H1 (cell line): ENCODE measurements at places on chromosomes 5 and 9. TPM values are rescaled to one million over a fixed set of nuclear protein-coding genes. Genes with fewer than 3 reads are reported as not detected.

DNA sequence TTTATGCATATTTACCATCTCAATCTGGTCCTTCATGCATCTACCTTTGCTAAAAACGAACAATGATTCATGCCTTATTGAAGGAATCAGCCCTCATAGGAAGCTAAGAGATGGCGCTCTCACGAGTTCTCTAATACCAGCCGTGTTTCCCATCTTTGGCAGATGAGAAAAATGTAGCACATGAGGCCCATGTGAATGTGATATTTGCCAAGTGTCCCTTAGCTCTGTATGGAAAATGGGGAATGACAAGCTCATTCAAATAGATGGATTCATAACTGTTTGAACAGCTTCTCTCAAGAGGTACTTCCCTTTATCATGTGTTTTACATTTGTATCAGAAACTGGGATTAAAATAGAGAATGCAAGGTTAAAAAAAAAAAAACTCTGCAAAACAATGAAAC is 66.1 kb downstream of the TTC39B start:
- no peak for DNase-seq

- no peak for DNase-seq
Observed at GRCh38 chr5:149993471-149993870, 7.0 kb downstream of the TIGD6 start.

DNA sequence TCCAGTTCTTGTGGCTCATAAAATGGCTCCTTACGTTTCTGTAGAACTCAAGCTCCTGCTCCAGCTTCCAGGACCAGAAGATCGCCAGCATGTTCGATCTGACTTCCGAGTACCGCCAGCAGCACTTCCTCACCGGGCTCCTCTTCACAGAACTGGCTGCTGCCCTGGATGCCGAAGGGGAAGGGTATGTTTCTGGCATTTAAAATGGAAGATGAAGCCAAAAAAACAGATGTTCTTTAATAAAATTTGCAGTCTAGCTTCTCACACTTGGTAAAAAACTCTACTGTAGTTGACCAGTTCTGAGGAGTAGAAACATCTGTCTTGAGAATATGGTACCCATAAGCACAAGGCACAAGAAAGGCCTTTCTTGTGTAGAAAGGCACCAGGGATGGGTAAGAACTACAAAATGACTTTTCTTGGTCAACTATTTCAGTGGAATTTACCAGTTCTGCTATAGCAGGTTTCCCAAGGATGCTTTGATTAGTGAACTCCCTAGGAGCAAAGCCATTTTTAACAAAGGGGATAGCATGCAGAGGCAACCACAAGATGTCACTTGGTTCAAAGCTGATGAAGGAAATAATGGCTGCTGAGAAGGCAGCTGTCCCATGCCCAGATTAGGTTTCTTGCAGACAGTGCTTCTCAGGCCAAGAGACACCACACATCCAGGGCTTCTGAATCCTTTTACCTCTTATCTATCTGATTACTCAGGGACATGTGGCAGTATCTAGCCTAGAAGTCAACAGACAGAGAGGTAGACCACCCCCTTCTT is 192.4 kb downstream of the DOCK8 start:
- no peak for DNase-seq

DNA sequence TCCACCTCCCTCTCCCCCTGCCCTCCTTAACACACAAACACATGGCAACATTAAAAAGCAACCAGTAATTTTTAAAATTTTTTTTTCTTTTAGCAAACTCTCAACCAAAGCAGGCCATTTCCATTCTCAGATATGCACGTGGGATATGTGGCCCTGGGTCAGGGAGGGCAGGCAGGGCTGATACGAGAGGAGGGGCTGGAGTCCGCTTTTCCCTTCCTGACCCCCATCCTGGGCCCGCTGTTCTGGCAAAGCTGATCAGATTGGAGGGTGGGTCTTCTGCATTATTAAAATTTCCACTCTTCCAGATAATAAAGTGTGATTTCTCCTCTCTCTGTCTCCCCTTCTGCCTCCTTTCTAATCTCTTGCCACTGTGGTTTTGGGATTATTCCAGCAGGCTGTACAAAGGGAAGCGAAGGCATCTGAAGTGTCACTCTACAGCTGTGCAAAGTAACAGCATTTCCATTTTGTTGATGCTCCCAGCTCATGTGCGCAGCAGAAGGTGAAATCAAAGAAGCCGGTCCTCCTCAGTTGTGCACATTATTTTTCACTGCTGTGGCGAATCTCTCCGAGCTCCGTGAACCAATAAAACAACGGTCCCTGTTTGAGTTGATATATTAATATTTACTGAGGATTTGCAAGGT is 12.0 kb downstream of the IRX1 start:
- no peak for DNase-seq

DNA sequence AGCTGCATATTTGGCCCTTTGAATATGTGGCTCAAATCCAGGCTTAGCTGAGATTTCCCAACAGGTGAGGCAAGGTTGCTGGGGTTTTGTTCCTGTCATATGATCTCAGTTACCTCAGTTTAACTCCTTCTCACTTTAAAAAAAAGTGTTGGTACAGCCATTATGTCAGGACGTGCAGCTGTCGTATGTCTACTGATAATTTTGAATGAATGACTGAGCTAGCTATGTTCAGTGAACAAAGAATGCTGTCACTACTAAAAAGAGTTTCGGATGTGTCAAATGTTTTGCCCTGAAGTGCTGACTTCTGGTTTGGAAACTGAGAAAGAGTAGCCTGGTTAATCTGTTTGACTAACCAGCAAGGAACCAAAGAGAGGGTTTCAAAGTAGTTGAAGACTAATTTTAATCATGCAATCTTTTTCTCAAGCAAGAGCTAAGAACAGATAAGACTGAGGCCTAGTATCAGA is 106.3 kb upstream of the NR3C1 start:
- DNase-seq = no peak

The PCDHB2 gene
- total RNA-seq = 25.6 and 28.8 TPM in 2 replicates

The ADGRD2 gene
- 1.1 and 1.4 TPM in 2 replicates for total RNA-seq

The NR2F1-AS1 gene
- total RNA-seq = 1.6 and 2.1 TPM in 2 replicates

The PPWD1 gene
- 34.0 and 35.7 TPM in 2 replicates for total RNA-seq

The BHMT2 gene
- not detected in 2 replicates for total RNA-seq

The ANKHD1 gene
- total RNA-seq = 101 and 108 TPM in 2 replicates

GRCh38 chr9:12698266-12698665 is 5.1 kb downstream of the TYRP1 start:
- DNase-seq = no peak
